ENCODE measurements at places on chromosomes 7 and 10. TPM values are rescaled to one million over a fixed set of nuclear protein-coding genes. Genes with fewer than 3 reads are reported as not detected.

- DNase-seq, result no peak
Observed at GRCh38 chr10:102450124-102450373, 1.3 kb downstream of the C10orf95 start.

GRCh38 chr7:28957064-28957750 is 923 bp downstream of the TRIL start:
- peak; percentile 50 for DNase-seq

DNA sequence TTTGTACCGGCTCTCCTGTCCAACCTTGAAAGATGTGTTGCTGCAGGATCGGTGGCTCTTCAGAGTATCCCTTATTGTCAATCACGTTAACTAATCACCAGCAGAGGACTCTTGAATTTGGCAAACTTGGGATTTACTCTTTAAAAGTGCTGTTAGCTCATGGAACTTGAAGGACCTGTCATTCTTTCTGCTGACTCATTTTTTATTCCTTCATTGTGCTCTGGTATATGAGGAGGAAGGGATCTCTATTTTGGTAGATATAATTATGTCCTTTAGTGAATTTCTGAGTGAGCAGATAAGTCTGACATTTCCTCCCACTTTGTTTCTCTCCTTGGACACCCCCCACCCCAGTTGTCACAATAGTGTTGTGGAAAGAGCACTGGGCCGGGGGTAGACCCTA is 175.1 kb upstream of the HDAC9 start:
- DNase-seq, result peak; percentile 23

GRCh38 chr7:15757041-15758000 is 70.8 kb upstream of the MEOX2 start:
- DNase-seq, result no peak

- DNase-seq, result no peak
Observed at GRCh38 chr10:92042541-92042940, 119.0 kb downstream of the BTAF1 start.

DNA sequence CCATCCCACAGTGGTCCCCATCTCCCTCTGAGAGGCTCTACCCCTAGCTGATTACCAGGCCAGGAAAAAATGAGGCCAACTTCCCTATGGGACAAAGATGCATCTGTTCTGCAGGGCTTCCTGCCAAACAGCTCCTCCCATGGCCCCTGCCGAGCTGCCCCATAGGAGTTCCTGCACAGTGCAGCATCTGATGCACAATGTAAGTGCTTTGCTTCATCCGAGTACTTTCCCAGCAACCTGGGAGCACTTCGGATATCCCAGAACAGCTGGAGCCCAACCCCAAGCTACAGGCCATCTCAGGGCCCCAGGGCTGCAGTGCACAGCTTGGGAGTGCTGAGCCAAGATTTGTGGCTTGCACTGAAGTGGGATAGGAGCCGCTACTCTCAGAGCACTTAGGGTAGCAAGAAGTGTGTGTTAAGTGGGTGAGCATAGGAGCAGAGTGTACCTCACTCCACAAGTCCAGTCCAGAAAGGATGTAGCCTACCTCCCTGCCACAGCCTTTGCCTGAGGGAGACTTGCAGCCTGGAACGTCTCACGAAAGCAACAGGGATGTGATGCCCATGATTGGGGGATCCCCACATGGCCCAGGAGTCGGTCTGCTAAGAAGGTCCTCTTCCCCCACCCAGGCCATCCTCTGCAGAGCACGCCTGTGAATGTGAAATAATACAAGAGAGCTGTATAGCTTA is 209.6 kb upstream of the VWC2 start:
- no peak for DNase-seq

GRCh38 chr10:96244354-96244753 is 27.0 kb downstream of the BLNK start:
- no peak for DNase-seq

DNA sequence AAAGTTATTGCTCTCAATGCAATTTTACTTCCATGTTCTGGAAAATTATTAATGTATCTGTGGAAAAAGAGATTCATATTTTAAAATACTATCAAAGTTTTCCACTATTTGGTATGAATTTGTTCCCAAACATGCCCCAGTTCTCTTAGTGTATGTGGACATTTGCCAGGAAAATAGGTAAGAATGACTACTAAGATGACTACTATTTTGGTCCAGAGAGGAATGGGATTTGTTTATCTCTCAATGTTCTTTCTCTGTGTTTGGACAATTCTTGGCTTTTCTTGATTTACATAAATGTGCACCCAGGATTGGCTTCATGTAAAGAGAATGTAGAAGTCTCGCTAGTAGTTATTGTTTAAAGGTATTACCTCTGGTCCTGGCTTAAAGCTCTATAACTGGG is 60.3 kb upstream of the POT1 start:
- DNase-seq, result no peak

GRCh38 chr10:93867525-93867924 is 26.3 kb upstream of the SLC35G1 start:
- no peak for DNase-seq

GRCh38 chr10:47402641-47403301 is 18.7 kb upstream of the ZNF488 start:
- peak; percentile 50 for DNase-seq

GRCh38 chr10:32318476-32318896 is 28.5 kb downstream of the EPC1 start:
- no peak for DNase-seq

The CYP2C9 gene
- not detected for total RNA-seq

The TMEM229A gene
- total RNA-seq, result 7.1 TPM

The TMEM139 gene
- total RNA-seq, result not detected

The IFIT1B gene
- not detected for total RNA-seq

The NPC1L1 gene
- 0.49 TPM for total RNA-seq

The PWWP2B gene
- total RNA-seq, result 11.2 TPM

Measured in uterus (tissue), 4 donors.